ENCODE measurements at places on chromosomes 7 and 10.
A peak's percentile ranks its signal among the peaks of the same experiment; 100 is the strongest.

- DNase-seq: no peak
Measured at GRCh38 chr10:51747216-51747615, 47.8 kb upstream of the CSTF2T start.

- no peak for DNase-seq
Measured at GRCh38 chr10:76463111-76463510, 1031.7 kb downstream of the LRMDA start.

- no peak for DNase-seq
Measured at GRCh38 chr7:30430777-30431176, 47.8 kb downstream of the NOD1 start.

GRCh38 chr10:124416733-124417132, 2.0 kb downstream of the OAT start:
- no peak for DNase-seq

DNA sequence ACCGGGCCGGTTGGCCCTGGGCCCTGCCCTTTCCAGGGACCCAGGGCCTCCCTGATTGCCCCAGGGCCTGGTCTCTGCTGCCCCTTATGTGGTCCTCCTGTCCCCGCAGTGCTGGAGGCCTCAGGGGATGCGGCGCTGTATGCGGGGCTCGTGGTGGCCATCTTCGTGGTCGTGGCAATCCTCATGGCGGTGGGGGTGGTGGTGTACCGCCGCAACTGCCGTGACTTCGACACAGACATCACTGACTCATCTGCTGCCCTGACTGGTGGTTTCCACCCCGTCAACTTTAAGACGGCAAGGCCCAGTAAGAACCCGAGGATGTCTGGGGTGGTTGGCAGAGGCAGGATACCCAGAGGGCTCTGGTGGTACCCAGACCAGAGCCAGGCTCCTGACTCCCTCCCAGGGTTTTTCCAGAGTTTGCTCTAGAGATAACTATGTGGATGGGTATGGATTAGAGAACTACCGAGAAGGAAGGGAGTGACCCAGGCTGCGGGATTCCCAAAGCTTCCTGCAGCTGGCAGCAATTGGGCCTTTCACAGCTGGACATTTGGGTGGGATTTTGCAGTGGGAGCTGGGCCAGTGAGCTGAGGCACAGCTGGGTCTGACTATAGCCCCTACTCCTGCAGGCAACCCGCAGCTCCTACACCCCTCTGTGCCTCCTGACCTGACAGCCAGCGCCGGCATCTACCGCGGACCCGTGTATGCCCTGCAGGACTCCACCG, 28.1 kb upstream of the SLC29A3 start:
- DNase-seq: no peak

DNA sequence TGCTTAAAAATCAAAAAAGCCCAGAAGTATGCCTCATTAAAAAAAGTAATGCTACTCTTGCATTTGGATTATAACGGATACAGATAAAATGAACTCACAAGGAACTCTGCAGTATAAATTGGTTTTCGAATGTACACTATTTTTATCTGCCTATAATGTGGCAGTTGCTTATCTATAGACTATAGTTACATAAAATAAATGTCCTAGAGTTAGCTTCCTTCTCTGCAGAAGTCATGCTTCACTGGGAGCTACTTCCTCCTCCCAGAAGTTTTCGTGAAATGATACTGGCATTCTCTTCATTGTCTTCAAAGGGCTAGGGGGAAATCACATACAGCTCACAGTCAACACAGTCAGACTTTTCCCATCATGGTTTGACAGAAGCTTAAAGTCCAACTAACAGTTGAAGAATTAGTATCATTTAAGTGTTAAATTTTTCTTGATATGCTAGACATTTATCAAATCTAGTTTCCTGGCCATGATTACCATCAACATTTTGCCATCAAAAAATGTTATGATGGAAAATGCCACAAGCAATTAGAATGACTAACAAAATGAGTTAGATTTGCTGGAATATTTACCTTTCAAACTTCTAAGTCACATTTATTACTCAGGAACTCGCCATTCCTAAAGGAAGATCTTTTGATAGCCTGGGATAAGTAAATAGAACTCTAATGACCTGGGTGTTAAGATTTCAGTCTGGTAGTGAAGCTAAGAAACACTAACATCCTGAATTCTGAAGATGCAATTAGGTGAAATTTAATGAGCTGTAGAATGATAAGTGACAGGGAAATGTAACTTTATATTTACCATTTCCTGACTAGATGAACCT, 87.3 kb upstream of the TRIL start:
- no peak for DNase-seq

GRCh38 chr7:113013761-113014449, 72.7 kb downstream of the GPR85 start:
- no peak for DNase-seq

- no peak for DNase-seq
Measured at GRCh38 chr10:70694418-70695141, 22.3 kb downstream of the ADAMTS14 start.

- DNase-seq: no peak
Measured at GRCh38 chr10:70513848-70514309, 35.3 kb downstream of the PALD1 start.

DNA sequence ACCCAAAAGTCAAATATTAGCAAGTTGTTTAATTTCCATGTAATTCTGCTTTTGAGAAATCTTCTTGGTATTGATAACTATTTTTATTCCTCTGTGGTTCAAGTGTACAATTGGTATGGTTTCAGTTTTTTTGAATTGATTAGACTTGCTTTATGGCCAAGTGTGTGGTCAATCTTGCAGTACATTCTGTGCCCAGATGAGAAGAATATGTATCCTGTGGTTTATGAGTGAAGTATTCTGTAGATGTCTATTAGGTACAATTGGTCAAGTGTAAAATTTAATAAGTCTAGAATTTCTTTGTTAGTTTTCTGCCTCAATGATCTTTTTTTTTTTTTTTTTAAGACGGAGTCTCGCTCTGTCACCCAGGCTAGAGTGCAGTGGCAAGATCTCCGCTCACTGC, 36.6 kb upstream of the C7orf33 start:
- no peak for DNase-seq

DNA sequence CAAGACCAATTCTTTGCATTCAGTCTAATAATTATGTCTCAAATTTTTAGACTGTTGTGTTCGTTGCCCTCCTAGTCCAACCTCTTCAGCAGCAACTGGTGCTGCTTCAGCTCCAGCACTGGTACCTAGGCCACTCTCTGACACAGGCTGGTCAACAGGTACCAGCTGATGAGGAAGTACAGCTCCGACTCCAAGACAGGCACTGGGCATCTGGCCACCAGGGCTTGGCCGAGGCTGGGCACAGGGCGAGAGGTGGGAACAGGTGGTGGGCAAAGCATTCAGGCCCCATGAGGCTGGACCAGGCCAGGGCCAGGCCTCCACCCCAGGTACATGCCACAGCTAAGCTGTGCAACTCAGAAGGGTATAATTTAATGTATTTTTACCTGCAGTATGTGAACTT, 151.5 kb upstream of the AGR3 start:
- DNase-seq: no peak

GRCh38 chr10:7264313-7264756, 146.5 kb downstream of the SFMBT2 start:
- DNase-seq: no peak

DNA sequence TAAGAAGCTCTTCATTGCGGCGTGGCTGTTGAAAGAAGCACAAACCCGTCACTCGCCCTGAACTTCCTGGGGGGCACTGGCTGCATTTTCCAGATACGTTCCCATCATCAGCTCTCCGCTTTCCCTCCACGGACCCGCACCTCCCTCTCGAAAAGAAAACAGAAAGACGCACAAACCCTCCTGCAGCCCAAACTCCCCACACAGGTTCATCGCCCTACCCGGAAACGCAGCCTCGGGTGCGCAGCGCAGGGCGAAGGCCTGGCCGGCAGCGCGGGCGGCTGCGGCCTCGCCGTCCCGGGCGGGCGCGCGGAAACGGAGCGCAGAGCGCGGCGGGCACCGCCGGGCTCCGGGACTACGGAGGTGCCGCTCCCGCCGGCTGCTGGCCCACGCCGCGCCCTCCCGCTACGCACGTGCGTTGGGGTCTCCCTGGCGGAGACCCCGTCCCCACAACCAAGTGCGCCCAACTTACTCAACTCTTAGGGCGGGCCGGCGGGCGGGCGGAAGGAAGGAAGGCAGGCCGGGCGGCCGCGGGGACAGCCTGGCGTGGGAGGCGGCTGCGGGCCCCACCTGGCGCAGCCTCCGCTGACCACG, 822 bp downstream of the ZNF800 start:
- peak; percentile 15 for DNase-seq

GRCh38 chr7:48931481-48931880, 7.1 kb downstream of the CDC14C start:
- no peak for DNase-seq

- DNase-seq: no peak
Measured at GRCh38 chr10:11081408-11081807, 63.7 kb downstream of the CELF2 start.

DNA sequence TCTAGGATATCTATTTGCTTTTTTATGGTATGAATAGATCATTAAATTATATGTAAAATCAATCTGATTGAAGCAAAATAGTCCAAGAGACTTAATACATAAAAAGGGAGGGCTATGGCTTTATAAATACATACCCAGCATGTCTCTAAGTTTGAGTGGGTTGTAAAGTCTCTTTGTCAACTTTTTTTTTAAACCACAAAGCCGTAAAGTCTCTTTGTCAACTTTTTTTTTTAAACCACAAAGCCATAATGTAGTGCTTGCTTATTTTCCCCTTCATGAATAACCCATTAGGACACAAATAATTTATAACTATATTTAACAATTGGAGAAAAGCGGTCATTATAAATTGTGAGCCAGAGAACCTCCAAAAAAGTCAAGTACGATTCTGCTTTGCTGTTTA, 5.7 kb downstream of the HECTD2 start:
- no peak for DNase-seq

DNA sequence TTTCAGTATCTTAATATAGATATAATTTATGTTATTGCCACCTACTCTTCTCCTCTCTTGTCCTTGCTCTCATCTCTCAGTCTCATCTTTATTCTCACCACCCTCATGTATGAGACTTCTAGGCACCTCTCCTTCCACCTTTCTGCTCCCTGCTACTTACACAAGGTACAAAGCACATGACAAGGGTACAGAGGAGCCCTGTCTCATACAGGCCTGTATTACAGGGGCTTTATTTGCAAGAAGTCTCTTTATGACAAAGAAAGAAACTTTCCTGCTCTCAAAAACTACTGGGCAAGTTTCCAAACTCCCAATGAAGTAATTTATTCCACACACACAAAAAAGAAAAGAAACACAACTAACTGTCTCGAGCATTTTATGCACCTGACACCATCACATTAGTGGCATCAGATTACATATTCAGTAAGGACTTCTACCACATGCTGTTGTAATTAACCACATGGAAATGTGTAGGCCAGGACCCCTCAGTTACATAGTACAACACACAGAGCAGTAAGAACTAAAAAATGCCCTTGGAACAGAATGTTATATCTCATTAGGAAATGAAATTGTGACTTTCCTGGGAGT, 253.1 kb downstream of the FZD1 start:
- no peak for DNase-seq

DNA sequence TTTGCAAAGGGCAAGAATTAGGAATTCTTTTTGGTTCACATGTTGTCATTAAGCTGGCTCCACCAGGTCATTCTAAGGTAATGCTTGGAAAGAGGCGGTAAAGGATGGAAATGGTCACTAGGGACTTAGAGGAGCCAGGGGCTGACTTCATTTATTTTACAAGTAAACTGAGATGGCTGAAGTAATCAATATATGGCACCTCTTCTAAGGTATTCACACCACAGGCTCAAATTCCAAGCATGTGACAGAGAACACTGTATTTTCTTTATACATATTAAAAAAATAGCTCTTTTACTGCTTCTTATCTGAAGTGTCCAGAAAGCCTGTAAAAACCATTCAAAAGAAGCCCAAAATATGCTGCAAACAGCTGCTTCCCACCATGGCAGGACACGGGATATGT, 239.0 kb downstream of the GLI3 start:
- DNase-seq: no peak

- no peak for DNase-seq
Measured at GRCh38 chr10:28839600-28840007, 162.3 kb downstream of the BAMBI start.

- no peak for DNase-seq
Measured at GRCh38 chr10:110533149-110533548, 34.3 kb upstream of the SMC3 start.
